Breast epithelium (tissue), 4 donors: ENCODE measurements at places on chromosomes 3 and 15. TPM values are rescaled to one million over a fixed set of nuclear protein-coding genes. Genes with fewer than 3 reads are reported as not detected.

Gene IMPG2
- total RNA-seq, result 0.33 TPM

DNA sequence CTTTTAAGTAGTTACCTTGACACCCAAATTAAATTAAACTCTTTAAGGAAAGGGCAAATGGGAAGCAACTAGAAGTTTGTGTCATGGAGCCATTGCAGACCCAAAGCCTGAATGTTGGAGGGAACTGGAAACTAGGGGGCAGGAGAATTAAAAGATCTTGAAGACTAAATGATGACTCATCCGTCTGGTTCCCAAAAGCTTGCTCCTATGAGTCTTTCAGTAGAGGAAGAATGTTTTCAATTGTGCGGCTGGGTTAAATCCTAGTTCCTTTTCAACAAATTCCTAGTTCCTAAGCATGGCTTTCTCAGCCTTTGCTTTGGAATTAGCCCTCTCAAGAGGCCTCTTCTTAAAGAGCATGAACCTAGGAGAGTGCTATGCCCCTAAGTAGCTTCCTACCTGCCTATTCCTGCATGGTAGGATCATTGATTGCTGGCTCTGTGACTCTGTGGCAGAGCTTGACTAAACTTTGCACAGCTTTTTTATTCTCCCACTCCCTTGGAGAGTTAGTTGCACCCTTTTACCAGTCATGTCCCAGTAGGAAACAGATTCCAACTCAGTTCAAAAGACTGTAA, 17.7 kb downstream of the CLEC3B start:
- no peak overlapping the region for H3K4me3 ChIP-seq
- H3K27ac ChIP-seq, result no peak overlapping the region
- no peaks in the 10 kb centered on the region for H3K4me1 ChIP-seq
- no peaks in the 10 kb centered on the region for H3K36me3 ChIP-seq
- no peak for DNase-seq

Gene GOLGA8M
- 5.0 TPM for total RNA-seq

Gene TEX55
- total RNA-seq, result not detected
